ELF-1 (cell line): ENCODE measurements at places on chromosomes 12 and 14.
A peak's percentile ranks its signal among the peaks of the same experiment; 100 is the strongest.

DNA sequence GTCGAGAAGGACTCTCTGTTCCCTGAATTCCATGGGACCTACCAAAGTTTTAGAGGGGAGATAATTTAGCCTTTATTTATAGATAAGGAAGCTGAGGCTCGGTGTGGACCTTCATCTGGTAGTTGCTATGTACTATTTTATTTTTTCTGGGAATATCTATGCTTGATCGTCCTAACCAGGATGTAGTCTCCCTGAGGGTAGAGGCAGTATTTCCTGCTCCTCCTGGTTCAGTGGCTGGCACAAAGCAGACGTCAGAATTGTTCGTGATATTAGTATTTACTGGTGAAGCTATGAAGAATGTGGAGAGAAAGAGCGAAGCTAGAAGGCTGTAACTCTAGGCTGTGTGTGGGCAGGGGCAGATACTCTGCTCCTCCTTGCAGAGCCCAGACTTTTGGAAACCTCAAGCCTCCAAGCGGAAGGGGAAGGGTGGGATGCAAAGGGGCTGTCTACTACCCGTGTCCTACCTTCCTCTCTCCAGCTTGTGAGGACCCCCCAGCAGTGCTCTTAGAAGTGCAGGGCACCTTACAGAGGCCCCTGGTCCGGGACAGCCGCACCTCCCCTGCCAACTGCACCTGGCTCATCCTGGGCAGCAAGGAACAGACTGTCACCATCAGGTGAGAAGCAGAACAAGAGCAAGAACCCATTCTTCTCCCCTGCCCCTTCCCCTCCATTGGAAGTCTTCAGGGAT, 1.4 kb downstream of the LRP10 start:
- no peak for DNase-seq

DNA sequence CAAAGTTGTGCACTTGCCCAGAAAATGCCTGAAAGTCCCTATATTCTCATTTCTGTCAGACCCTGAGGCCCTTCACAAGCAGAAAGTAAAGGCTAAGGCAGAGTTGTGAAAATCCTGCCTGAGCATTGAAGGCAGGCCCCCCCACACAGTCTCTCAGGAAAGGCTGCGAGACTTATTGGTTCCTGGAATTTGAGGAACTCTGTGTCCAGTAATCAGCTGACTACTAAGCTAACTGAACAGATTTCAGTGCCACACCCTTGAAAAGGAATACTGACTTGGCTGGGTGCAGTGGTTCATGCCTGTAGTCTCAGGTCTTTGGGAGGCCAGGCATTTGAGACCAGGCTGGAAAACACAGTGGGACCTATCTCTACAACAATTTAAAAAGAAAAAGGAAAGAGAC, 21.1 kb upstream of the PPP2R5E start:
- peak; percentile 25 for DNase-seq

- DNase-seq: no peak
Measured at GRCh38 chr12:1812650-1813302, 7.6 kb upstream of the LRTM2 start.

GRCh38 chr12:25384893-25385248, 134.1 kb upstream of the KRAS start:
- no peak for DNase-seq

- no peak for DNase-seq
Measured at GRCh38 chr12:65269603-65270002, 8.9 kb upstream of the MSRB3 start.

- DNase-seq: no peak
Measured at GRCh38 chr14:78951602-78952001, 781.4 kb downstream of the NRXN3 start.

DNA sequence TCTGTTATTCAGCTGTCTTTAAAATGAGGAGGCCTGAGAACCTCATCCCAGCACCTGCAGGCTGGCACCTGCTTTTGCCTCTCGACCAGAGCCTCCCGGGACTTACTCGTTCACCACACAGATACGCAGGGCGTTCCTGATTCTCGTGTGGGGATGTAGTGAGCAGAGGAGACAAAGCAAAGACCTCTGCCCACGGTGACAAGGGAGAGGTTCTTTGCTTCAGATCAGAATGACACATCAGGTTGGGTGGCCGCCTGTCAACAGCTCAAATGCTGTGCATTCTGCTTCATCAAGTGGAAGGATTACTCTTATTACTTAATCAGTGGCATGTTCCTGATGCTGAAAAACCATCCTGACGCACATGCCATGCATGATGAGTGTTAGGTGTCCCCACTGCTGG, 24.4 kb downstream of the DEGS2 start:
- DNase-seq: no peak

DNA sequence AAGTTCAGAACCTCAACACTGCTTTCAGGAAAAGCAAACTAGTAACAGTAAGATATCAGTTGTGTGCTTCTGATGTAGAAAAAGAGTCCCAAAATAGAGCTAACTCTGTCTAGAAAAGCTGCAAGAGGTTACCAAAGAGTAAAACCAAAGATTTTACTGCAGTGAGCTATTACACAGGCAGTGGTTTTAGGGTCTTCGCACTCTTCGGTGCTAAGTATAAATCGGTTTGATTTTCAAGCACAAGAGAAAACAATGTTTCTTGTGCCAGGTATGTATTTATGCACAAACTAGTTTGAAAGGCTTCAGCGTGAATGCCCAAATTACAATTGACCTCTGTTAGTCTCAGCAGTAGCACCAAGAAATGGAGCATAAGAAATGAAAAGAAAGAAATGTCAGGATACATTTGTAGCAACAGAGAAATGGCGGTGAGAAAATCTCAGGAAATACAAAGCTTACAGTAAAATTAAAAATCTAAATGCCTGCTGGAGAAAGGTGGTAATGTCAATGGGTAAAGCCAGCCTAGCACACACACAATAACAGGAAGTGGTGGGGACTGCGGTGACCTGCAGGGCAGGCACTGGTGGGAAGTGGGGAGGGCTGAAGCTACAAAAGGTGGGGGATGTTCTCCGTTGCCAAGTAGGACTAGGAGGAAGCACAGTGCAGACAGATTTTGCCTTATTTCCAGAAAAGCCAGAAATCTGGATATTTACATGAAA, 18.0 kb upstream of the DYRK2 start:
- peak; percentile 26 for DNase-seq

DNA sequence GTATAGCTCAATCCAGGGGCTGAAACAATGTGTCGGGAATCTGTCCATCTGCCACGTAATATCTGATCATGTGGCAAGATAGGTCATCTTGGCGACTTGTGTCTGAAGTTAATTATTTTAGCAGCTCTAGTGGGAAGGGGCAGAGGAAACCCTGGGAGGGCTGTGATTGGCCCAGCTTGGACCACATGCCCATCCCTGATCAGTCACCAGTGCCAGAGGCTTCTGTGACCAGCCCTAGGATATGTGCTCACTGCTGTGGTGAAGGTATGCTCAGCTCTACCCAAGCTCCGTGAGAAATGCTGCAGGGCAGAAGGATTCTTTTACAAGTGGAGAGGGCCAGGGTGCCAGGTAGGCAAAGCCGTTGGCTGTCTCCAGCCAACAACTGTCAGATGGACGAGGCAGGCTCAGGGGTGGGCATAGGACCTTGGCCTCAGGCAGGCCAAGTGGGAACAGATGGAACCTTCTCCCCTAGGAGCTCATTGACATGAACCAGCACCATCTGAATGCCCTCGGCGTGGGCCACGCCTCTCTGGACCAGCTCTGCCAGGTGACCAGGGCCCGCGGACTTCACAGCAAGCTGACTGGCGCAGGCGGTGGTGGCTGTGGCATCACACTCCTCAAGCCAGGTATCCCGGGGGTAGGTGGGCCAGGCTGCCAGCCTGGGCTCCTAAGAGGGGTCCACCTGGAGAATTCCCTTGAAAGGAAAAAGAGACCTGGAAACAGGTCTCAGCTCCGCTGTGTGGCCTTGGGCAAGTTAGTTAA, 21.1 kb downstream of the MVK start:
- no peak for DNase-seq

DNA sequence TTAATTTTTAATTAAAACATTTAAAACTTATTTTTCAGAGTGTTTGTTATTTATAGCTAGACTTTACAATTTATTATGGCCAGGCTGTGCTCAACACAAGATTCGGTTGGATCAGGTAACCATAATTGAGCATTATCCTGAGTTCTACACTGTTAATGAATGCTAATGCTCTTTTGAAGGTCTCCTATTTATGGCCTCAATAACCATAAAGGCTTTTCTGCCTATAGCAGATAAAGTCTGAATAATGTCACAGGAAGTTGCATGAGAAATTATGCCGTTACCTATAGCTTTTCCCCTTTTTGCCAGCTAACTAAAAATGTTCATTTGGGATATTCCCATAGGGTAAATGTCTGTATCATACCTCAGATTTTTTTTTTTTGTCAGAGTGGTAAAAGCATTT, 269.4 kb upstream of the E2F7 start:
- no peak for DNase-seq

- DNase-seq: peak; percentile 91
Measured at GRCh38 chr12:4273652-4274395, at the start of gene CCND2. Gene CCND2, plus strand, starts transcription at chr12:4273762. Its CDS starts 279 bp downstream, at chr12:4274041.

DNA sequence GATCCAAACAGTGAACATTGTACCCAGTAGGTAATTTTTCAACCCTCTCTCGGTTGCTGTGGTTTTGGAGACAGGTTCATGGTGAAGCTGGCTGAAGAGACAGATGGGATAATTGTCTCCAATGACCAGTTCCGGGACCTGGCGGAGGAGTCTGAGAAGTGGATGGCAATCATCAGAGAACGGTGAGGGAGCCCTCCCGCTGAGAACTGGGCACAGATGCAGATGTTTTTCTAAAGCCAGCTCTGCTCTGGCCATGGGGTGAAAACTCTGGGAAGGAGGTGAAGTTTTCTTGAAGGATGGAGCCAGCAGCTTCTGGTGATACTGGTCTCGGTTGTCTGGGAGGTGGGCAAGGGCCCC, 6.2 kb downstream of the KHNYN start:
- DNase-seq: no peak

- no peak for DNase-seq
Measured at GRCh38 chr12:27456618-27457017, 10.1 kb downstream of the SMCO2 start.

DNA sequence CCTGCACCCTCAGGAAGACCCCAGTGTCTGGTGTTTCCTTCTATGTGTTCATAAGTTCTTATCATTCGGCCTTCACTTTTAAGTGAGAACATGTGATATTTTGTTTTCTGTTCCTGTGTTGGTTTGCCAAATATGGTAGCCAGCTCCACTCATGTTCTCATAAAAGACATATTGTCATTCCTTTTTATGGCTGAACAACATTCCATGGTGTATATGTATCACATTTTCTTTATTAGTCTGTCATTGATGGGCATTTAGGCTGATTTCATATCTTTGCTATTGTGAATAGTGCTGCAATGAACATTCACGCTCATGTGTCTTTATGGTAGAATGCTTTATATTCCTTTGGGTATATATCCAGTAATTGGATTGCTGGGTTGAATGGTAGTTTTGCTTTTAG, 645.1 kb downstream of the SLC16A7 start:
- no peak for DNase-seq

- DNase-seq: no peak
Measured at GRCh38 chr14:94303111-94303510, 10.0 kb upstream of the SERPINA10 start.

- no peak for DNase-seq
Measured at GRCh38 chr12:59398164-59398563, 197.7 kb upstream of the SLC16A7 start.

GRCh38 chr12:108691998-108692808, 39.1 kb downstream of the CORO1C start:
- peak; percentile 39 for DNase-seq

DNA sequence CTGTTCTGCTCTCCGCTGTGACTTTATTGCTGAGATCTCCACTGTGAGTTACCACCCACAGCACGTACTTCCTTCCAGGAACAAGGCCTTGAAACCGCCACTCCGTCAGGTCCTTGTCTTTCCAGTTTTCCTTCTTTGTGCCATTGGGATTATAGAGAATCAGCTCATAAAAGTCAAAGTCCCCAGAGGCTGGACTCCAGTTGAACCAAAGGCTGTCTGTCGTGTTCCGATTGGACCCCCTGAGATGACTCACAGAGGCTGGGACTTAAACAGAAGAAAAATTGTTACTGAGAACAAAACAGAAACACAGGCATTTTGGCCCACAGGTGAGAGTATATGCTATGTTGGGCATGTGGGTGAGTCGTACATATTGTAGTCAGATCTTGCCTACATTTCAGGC, 76.6 kb downstream of the PTPRB start:
- no peak for DNase-seq

DNA sequence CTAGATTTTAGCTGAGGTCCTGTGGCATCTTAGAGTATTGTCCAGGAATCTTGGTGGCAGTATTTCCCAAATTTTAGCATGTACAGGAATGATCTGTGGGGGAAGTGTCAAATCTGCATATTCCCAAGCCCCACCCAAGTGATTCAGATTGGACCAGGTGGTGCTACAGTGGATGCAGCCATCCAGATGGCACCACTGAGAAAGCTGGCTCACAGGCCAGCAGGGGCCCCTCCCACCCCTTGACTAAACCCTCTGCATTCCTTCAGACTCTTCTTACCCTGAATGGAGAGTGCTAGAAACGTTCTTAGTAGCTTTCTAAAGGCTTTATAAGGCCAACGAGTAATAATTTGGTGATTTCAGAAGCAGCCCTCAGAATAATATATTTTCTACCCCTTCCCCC, 255.2 kb downstream of the NRXN3 start:
- no peak for DNase-seq

- no peak for DNase-seq
Measured at GRCh38 chr12:30779578-30779977, 24.8 kb upstream of the CAPRIN2 start.

- no peak for DNase-seq
Measured at GRCh38 chr12:52244615-52244994, 11.6 kb downstream of the KRT7 start.

GRCh38 chr12:95766356-95767019, 24.1 kb downstream of the NTN4 start:
- no peak for DNase-seq
